Hippocampal formation (tissue), 2 donors: ENCODE measurements at places on chromosomes 7 and 10.

DNA sequence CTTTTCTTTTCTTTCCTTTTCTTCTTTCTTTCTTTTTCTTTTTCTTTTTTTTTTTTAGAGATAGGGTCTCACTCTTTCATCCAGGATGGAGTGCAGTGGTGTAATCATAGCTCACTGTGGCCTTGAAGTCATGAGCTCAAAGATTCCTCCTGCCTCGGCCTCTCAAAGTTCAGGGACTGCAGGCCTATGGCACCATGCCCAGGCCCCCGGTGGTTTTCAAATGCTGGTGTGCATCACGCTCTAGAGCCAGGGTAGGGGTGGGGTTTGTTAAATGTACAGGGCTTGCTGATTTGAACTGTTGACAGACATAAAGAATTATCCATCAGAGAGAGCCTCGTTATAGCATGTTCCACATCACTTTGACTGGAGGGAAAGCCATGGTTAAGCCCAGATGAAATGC is 5.8 kb downstream of the MINDY4 start:
- no peak for DNase-seq

- DNase-seq, result no peak
These were observed 42.5 kb downstream of the ZCCHC24 start for GRCh38 chr10:79402951-79403350.

- no peak for DNase-seq
These were observed 111.4 kb upstream of the ZEB1 start for GRCh38 chr10:31207636-31208035.

- DNase-seq, result no peak
These were observed 3.2 kb upstream of the MRPS24 start for GRCh38 chr7:43872406-43873110.

- DNase-seq, result no peak
These were observed 168.9 kb downstream of the SNX10 start for GRCh38 chr7:26460351-26461085.

DNA sequence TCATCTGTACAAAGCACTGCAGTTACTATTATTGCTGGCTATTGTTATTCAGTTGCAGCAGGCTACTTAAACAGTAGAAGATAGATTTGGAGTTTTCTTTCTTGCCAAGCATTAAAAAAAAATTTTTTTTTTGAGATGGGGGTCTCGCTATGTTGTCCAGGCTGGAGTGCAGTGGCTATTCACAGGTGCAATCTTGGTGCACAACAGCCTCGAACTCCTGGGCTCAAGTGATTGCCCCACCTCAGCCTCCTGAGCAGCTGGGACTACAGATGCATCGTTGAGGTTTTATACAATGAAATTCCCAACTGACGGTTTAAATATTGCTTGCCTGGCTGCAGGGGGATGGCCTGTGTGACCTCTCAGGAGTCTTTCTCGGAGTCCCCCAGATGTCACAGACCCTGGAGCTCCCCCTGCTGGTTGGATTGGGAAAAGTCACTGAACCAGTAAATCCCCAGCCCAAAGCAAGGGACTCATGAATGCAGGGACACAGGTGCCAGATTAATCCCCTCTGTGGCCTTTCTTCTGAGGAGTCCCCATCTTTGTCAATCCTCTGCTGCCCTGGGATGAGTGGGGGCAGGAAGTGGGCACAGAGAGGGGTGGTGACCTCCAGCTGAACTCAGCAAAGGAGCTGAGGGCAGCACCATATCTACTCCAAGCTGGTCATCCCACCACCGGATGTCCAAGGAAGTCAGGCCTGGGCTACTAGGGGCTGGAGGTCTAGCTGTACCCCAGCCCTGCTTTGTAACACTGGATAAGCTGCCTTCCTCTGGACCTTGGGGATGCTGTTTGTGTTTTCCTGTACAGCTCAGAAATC is 149.6 kb downstream of the C10orf105 start:
- DNase-seq, result peak; percentile 64

- DNase-seq, result no peak
These were observed 198.1 kb upstream of the KLF14 start for GRCh38 chr7:130932088-130932487.

GRCh38 chr7:7913504-7913903 is 55.1 kb upstream of the GLCCI1 start:
- no peak for DNase-seq

DNA sequence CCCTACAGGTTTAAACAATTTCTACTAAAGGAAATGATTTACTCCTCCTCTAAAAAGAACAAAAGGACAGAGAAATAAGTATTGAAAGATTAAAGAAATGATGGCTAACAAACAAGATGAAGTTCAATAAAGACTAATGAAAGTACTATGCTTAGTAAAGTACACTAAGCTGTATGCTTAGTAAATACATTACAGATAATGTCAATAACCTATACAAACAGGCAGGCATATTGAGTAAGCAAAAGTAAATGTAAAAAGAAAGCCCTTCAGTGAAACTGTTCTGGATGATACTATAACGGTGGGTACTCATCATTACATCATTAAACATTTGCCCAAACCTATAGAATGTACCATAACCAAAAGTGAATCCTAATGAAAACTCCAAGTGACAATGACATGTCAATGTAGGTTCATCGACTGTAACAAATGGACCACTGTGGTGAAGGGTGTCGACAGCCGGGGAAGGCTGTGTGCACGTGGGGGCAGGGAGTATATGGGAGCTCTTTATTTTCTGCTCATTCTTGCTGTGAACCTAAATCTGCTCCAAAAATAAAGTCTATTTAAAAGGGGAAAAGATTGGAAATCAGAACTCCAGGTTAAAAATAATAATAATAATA is 34.0 kb downstream of the CYTH3 start:
- DNase-seq, result no peak

- no peak for DNase-seq
These were observed 519.4 kb downstream of the CNTNAP2 start for GRCh38 chr7:146636033-146636356.

DNA sequence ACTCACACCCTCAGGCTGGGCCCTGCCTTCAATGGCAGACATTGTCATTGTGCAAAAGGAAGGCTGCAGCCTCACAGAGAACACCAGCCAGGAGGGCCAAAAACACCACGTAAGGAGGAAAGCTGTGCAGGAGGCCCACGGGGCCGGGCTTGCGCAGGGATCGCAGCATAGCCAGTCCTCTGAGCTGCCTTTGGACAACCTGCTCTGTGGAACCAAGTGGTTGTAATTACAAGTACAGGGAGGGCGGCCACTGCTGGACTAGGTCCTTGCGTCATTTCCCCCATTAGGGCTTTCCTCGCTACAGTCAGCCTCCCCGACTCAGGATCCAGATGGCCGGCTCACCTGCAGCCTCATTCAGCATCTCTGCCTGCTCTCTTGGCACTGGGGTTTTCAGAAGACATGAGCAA is 66.9 kb downstream of the FAM53B start:
- DNase-seq, result no peak

DNA sequence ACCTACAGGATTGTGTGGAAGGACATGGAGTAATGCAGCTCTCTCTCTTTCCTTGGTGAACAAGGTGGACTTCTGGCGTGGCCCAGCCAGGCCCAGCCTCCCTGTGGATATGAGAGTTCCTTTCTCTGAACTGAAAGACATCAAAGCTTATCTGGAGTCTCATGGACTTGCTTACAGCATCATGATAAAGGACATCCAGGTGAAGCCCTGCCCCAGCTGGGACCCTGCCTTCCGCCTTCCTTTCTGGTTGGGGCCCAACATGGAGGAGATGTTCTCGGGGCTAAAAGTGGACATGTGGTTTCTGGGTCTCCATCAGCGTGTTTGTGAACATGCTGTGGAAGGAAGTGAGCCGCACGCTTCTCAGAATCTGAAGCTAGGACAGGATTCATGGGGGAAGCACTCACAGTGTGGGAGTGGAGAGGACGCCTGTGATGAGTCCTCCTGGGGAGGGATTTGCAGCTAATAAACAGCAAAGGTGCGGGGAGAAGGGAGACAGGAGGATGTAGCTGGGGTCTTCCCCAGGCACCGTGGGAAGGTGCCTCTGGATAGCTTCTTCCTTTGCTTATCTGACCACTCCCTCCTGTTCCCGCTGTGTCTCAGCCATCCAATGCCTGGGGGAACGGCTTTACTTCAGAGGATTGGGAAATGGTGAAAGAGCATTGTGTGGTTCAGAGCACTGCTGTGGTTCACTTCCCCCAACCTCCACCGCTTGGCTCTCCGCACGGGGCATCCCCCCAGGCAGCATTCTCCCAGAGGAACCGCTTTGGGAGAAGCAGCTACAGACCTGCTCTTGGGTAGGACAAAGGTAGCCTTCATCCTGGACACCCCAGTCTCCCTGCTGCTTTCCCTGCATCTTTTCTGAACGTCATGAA is 5.5 kb downstream of the CPA5 start:
- DNase-seq, result no peak

GRCh38 chr10:57952741-57953140 is 315.0 kb downstream of the IPMK start:
- no peak for DNase-seq

GRCh38 chr7:5248201-5248885 is 34.4 kb upstream of the SLC29A4 start:
- no peak for DNase-seq

DNA sequence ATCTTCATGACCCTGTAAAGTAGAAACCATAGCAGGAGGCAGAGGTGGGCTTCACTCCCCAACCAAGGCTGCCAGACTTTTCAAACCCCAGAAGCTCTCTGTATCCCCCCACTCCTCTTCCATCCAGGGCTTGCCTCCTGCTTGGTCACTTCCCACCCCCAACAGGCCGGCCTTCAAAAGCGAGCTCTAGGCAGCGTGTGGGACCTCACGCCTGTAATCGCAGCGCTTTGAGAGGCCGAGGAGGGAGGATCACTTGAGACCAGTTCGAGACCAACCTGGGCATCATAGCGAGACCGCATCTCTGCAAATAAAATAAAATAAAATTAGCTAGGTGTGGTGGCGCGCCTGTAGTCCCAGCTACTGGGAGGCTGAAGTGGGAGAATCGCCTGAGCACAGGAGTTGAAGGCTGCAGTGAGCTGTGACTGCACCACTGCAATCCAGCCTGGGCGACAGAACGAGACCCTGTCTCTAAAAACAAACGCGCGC is 743 bp upstream of the POR start:
- DNase-seq, result no peak

DNA sequence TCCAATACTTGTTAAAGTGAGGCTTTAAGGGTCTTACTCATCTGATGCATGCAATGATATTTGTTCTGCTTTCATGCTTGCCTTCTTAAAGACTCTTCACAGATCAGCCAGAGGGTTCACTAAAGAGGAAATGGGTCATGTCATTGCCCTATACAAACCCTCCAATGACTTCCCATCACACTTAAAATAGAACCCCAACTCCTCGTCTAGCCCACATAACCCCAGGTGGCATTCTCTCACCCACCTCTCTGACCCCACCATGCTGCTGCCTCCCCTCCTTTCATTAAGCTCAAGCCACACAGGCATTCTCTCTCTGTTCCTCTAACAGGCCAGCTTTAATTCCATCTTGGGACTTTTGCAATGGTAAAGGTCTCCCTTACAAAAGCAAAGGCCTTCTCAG is 253.6 kb downstream of the GRID1 start:
- DNase-seq, result no peak

GRCh38 chr10:76115471-76116155 is 684.2 kb downstream of the LRMDA start:
- no peak for DNase-seq

DNA sequence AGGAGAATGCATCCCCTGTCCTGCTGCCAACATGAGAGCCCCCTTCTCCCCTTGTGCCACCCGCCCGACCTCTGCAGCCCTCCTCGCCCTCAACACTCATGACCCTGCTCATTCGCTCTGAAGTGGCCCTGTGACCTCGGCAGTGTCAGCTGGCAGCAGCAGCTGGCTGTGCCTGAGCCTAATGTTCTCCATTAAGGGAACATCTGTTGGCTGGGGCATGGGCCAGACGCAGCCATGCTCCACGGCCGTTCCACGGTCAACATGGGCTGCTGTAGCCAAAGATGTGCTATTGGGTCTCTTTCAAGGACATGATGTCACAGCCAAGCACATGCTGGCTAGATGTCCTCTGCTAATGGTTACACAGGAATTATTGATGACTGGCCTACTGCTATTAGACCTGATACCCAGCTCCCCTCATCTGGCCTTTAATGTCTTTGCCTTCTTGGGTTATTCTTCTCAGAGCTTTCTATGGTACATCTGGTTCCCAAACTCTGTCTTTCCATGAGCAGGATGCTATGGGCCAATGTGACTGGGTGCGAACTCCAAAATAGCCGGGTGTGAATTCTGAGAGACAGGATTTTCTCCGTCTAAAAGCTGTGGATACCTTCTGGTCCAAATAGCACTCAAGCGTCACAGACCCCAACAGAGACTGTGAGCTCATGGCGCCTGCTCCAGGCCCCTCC is 22.4 kb downstream of the ADCYAP1R1 start:
- no peak for DNase-seq

DNA sequence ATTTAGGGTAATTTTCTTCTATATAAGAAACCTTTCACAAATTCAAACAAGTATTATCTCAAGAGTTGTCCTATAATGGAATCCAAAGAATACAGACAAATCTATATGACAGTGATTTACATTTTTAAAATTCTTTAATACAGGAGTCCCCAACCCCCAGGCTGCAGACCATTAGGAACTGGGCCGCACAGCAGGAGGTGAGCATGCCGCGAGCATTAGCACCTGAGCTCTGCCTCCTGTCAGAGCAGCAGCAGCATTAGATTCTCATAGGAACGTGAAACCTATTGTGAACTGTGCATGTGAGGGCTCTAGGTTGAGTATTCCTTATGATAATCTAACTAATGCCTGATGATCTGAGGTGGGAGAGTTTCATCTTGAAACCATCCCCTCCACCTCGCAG is 37.7 kb downstream of the SNX13 start:
- DNase-seq, result no peak

GRCh38 chr7:29639386-29639785 is 75.8 kb downstream of the PRR15 start:
- DNase-seq, result no peak

GRCh38 chr10:132921086-132921485 is 21.3 kb downstream of the CFAP46 start:
- DNase-seq, result no peak

DNA sequence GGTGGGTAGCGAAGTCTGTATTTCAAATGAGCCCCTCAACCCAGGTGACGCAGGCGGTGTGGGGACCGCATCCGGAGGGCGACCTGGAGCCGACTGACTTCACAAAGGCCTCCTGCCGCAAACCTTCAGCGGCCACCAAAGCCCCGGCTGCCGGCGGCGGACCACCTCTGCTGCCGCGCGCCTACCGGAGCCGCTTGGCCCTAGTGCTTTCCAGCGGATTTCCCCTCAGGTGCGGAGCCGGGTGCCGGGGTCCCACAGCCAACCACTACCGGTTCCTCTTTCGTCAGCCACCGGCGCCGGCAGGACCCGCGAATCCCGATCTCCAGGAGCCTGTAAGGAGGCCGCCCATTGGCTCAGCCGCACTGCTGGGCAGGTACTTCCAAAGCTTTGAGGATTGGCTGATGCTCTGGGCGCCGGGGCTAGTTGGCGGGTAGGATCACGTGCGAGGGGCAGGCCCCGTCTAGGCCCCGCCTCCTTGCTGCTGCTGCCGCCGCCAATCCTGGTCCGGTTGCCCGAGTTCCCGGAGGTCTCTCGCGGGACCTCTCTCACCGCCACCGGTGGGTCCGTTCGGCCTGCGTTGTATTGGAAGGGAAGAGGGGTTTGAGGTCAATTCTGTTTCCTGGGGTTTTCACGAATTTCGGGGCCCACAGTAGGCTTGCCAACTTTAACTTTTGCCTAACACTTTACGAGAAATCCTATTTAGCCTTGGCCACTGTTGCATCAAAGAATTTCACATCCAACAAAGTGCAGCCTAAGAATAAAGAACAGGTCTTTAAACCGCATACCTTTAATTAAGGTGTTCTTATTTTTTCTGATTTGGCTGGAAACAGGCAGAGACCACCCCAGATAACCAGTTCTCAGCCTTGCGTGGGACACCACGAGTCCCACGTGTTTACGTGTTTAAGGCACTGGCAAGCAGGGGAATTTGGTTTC is at the start of gene GSTO2:
GSTO2 (plus strand) TSS at position 472 of the 933 bp plus-strand sequence. CDS start 5,732 bp downstream, outside the sequence.
- peak; percentile 98 for DNase-seq
